ENCODE measurements at places on chromosomes 6 and 20.

GRCh38 chr6:63743691-63744090 lies 108.1 kb downstream of the PHF3 start:
- DNase-seq: no peak

GRCh38 chr20:12965870-12966251 lies 42.9 kb upstream of the SPTLC3 start:
- no peak for DNase-seq

GRCh38 chr6:36793913-36794712 lies 45.1 kb downstream of the CPNE5 start:
- DNase-seq: no peak

GRCh38 chr6:23533311-23533710 lies 592.7 kb upstream of the NRSN1 start:
- DNase-seq: no peak

DNA sequence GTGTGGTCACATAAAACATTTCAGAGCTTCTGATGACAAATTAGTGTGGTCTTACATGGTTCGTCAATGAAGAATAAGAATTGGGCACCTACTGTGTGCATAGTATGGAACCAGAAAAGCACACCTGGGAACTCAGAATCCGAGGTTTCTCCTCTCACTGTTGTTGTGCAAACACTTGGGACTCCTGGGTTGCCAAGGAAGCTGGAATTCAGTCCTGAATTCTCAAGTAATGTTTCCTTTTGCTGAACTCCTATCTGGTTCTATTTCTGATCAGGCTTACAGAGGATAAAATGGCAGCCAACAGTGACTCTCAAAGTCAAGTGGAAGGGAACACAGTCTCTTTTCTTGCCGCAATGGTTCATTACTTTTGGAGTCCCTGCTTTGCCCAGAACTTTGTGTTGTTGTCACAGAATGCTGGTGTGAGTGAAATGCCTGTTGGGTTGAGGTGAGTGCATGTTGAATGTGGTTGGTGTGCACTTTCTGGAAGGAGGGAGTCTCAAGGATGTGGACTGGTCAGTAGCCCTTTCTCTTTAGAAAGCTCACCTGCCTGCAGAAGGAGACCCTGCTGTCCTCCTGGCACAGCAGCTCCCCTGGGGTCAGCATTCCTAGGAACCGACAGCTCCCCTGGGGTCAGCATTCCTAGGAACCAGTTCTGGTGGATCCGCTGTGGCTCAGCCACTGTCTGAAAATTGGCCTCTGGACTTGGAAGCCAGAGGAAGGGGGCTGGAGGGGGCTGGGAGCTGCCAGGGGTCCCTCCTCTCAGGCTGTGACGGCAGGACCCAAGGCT lies 1.4 kb downstream of the UNC93A start:
- DNase-seq: no peak

DNA sequence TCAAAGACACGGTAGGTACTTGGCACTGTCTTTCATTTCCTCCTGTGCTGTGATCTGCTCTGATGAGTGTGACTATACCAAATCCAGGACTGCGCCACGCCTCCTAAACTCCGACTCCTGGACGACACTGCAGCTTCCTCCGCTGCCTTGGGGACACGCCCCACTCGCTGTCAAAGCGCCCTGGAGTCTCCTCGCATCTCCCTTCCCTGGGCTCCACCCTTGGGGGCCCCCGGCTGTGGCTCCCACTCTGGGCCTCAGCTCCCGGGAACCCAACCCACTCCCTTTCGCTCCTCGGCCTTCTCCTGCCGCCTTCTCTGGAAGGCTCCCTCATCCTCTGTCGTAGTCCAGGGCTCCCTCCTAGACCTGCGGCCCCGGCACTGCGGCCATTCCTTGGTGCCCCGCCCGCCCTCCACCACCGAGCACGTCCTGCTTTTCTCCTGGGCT lies 61.2 kb downstream of the RSPH3 start:
- peak; percentile 47 for DNase-seq

DNA sequence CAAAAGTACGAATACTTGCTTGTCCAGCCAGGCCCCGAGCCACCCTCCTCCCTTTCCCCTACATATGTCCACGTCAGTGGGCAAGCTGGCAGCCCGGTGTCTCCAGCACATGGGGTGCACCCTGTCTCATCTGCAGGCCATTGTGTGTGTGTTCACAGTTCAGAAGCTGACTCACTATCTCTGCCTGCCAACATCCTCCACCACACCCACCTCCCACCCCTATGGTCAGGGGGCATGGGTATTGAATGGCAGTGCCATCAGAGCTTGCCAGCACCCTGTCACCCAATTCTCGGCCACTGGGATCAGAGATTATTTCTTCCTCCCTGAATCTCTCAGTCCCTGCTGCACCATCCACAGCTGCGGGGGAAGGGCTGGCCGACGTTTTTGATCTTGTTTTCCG lies 195.7 kb downstream of the FARS2 start:
- DNase-seq: no peak

DNA sequence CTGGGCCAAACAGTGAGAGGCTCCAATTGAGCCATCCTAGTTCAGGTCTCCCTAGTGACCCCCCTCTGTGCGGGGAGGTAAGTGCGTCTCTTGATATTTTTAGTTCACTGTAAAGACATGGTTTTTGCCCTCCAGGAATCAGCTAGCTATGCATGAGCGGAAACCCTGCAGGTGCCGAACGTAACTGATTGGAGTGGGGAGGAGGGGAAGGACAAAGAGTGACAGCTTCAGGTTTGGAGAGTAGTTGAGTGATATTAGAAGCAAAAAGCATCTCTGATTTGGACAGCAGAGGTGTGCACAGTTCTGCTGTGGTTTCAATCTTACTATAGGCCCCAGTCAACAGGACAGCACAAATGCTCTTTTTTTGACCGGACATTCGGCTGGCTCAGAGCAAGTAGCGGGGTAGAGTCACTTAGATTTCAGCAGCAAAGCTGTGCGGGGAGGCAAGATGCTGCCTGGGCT lies 31.8 kb downstream of the TBC1D7 start:
- no peak for DNase-seq

DNA sequence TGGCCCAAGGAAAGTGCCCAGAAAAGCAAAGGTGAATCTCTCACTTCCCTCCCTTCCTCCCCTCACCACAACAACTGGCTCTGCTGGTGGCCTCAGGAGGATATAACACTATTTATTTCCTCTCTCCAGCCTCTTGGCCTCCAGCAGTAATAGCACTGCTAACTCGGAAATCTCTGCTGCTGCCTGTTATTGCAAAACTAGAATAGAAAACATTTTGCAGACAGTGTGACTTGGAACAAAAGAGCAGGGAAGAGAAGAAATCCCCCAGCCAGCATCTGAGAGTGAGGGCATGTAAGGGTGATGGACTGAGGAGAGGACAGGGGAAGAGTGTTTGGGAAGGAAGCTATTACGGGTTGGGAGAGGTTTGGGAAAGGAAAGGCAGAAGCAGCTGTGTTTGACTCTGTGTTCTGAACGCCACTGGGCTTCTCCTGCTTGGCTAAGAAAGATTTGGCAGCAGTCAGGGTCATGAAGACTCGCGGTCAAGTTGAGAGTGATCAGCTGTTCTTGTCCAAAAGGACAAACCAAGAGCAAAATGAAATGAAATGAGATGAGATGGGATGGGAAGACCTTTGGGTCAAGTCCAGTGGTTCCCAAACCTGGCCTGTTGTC lies 81.0 kb upstream of the SNX9 start:
- no peak for DNase-seq

DNA sequence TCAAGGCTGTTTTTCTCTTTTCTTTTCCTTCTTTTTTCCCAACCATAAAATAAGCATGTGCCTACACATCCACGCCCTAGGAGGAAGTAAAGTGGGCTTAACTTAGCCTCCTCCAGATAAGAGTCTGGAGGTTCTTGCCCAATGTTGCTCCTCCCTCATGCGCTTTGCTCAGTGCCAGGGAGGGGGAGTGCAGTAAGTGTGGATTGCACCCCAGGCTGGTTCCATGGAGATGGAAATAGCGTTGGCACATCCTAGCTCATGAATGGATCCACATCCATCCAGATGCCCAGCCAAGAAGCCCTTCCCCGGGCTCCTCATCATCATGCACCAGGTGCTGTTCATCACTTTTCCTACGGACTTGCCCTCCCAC lies 58.2 kb downstream of the NEDD9 start:
- no peak for DNase-seq

- no peak for DNase-seq
Measured at GRCh38 chr6:16844183-16844582, 82.9 kb upstream of the ATXN1 start.

DNA sequence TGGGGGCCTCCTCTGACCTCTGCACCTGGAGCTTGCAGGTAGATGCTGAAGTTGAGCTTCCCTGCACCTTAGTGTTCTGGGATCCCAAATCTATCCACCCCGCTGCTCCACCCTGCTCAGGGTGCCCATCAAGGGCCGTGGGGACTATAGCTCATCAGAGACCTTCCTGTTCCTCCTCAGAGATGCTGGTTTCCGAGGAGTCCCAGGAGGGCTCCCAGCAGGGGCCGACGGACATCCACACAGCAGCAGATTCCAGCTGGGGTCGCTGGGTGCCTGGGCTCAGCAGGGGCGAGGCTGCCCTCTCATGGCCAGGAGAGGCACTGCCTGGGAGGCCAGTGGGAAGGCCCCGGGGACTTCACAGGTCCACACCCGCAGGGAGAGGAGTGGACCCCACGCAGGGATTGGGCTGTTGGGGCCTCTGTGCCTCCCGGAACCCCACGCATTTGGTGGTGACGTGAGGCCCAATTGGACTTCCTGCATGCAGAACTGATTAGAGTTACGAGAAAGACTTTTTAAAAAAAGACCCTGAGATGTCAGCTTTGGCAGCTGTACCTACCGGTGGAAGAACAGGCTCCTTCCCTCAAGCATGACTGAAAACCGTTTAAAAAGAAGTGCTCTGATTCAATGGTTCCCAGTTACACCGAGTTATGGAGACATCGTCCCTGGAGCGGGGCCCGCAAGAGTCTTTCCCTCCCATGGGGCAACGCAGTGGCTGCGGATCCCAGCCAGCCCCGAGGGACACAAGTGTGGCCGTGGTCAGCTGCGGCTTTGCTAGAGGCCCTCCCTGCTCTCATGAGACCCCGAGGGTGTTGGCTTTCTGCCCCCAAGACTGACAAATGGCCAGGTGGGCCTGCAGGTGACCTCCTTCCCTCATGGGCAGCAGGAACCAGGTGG lies 25.3 kb upstream of the SLCO4A1 start:
- DNase-seq: peak; percentile 85

DNA sequence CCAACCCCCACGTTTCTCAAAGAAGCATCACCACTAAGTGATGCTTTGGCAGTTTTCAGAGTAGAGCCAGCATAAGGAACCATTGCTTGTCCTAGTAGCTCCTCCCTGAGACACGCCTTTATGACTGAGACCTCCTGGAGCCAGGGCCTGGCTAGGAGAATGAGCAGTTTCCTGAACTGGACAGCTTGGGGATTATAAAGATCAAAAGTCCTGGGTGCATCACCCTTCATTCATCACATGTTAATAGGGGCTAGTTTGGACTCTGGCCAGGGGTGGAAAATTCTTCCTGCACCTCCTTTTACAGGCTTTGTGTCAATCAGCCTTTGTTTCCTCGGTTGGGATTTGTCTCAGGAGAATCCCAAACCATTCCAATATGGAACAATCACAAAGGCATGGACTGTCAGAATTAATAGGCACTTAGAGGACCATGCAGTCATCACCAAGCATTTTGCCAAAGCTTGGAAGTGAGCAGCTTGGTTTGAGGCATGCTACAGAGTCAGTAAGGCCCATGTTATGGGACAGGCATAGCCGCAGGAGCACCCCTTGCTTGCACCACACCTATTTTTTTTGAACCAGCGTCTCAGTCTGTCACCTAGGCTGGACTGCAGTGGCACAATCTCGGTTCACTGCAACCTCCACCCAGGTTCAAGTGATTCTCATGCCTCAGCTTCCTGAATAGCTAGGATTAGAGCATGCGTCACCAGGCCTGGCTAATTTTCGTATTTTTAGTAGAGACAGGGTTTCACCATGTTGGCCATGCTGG lies 64.9 kb upstream of the TGM3 start:
- no peak for DNase-seq

DNA sequence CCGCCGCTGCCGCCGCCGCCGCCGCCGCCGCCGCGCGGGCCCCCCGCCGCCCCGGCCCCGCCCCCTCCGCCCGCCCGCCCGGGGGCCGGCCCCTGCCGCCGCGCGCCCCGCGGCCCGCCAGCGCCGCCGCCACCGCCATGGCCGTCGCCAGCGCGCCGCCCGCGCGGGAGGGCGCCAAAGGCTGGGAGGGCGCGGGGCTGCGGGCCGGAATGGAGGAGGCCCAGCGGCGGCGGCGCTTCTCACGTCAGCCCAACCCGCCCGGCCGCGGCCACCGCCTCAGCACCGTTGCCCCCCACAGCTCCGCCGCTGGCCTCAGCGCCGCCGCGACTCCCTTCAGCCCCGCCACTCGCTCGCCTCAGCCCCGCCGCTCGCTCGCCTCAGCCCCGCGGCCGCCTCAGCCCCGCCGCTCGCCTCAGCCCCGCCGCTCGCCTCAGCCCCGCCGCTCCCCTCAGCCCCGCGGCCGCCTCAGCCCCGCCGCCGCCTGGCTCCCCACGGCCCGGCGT lies 258 bp downstream of the PHF10 start:
- DNase-seq: peak; percentile 36

- peak; percentile 34 for DNase-seq
Measured at GRCh38 chr6:118813775-118814174, 80.2 kb upstream of the ASF1A start.

DNA sequence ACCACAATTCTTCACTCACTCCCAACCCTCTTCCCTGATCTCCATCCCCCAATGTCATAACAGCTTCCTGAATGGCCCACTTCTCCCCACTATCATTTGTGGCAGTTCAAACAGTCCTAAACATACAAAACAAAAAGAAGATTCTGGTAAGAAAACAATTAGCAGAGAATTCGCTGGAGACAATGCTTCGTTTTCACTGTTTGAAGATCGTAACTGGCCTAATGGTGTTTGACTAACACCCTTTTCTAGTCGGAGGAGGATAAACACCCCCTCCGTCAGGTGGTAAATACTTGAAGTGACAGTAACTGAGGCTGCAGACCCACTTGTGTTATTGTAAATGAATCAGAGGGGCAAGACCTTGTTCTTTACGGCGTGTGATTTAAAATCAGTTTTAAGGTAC lies 3.8 kb downstream of the EYA2 start:
- no peak for DNase-seq

- DNase-seq: peak; percentile 20
Measured at GRCh38 chr6:169752074-169752623, 727 bp downstream of the ERMARD start.

DNA sequence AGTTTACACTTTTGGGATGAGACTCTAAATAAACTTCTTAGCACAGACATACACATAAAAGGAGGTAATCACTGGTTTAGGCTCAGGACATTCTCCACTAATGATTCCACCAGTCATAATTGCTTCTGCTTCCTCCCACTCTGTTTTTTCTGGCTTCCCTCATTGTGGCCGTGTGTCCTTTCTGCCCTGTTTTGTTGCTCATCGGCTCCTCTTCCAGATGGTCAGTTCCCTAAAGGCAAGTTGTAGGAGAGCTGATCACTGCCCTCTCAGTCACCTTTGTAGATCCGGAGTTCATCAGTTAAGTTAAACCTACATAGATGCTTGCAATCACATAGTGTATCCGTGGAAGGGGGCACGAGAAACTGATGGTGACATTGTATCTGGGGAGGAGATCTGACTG lies 200.5 kb upstream of the ARG1 start:
- DNase-seq: no peak

Data from activated CD4-positive, alpha-beta T cell treated with anti-CD3 and anti-CD28 coated beads, Interleukin-2, amount 50 U/mL, for 48 hours (primary cell).